ENCODE measurements at places on chromosomes 5 and 9.

GRCh38 chr9:36400332-36401163 lies 479 bp upstream of the RNF38 start:
- DNase-seq, result peak; percentile 81

GRCh38 chr9:94869415-94869843 lies 142.9 kb downstream of the AOPEP start:
- no peak for DNase-seq

GRCh38 chr9:137788561-137789294 lies 88.9 kb upstream of the CACNA1B start:
- DNase-seq, result no peak

DNA sequence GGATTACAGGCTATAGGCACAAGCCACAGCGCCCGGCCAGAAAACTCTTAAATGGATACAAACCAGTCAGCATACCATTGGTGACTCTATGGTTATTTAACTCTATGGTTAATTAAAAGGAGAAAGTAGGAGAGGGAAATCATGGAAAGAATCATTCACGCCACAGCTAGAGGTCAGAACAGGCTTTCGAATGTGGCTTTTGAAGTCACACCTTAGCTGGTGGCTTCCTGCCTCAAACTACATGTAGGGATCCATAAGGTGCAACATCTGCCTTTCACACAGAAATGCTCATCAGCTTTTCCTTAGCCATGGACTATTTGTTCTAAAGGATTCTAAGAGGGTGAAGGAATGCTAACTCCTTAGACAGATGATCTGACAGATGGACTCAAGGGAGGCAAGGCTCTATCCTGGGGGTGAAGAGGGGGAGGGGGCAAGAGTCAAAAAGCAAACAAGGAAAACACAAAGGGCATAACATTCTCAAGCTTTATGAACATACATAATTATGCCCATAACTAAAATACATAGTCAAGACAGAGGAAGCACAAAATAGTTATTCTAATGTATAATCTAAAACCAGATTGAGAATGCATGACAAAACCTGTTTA lies 130.9 kb downstream of the EFNA5 start:
- DNase-seq, result no peak

DNA sequence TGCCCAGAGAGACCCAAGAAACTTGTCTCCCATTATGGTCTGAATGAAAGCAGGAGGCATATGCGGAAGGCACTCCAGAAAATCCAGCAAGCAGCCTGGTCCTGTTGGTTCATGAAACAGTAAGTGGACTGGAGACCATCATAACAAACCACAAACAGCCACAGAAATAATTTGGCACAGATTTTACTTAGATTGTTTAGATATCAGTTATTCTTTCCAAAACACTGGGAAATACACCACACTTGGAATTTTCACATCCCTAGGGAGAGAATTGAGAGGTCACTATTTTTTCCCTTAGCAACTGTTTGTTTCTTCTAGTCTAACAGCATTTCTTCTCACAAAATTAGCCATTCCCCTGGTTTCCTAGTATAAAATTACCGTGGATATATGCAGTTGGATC lies 300.8 kb downstream of the OSTF1 start:
- DNase-seq, result no peak

DNA sequence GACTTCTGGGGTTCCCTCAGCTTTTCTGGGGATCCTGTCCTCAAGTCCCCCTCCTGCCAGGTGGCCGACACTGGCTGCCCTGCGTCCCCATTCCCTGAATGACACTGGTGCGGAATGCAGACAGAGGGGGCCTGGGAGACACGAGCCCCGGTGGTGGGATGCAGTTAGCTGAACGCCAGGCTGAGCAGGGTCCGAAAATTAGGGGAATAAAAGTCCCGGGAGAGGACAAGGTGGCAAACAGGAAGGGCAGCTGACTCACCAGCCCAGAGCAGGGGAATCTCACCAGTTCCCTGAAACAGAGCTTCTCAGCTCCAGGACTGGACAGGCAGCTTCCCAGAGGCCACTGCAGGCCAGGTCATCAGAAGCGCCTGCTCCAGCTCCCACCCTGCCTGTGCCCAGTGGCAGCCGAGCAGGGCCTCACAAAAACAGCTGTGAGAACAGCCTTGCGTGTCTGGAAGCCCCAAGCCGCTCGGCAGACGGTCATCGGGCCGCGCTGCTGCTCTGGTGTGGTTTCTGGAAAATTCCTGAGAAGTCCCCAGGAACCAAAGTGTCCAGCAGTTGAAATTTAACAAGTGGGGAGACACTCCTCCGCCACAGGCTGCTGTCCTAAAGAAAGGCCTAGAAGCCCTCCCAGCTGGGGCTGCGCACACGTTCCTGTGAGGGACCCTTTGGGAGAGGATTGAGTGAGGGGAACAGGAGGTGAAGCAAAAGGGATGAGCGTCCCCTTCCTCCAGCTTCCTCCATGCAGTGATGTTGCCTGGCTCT lies 47.6 kb upstream of the EXOC3 start:
- DNase-seq, result no peak

DNA sequence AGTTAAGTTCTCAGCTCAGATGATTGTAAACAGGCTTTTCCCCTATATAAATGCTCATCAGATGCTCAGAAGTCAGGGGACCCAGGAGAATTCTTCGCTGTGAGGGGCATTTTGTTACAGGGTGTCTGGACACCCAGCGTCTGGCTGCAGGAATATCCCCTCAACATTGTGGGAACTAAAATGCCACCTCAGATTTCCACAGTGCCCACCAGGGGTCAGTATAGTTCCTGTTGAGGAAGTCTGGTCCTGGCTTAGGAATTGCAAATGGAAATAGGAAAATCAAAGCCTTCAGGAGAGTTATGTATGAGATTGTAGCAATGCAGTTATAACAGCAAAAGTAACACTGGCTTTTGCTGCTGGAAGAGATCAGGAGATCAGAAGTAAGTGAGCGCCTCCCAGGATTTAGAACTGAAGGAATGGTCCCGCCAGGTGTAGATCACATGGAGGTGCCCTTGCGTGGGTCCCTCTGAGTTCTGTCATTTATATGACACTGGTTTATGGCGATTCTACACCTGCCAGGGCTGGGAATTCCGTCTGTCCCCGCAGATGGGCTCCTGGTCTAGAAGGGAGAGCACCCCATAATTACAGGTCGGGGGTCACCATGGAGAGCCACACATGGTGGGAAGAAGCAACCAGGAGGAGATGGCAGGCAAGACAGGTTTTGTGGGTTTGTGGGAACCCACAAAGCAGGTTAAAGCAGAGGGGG lies 47.1 kb upstream of the CTSL start:
- DNase-seq, result peak; percentile 80

DNA sequence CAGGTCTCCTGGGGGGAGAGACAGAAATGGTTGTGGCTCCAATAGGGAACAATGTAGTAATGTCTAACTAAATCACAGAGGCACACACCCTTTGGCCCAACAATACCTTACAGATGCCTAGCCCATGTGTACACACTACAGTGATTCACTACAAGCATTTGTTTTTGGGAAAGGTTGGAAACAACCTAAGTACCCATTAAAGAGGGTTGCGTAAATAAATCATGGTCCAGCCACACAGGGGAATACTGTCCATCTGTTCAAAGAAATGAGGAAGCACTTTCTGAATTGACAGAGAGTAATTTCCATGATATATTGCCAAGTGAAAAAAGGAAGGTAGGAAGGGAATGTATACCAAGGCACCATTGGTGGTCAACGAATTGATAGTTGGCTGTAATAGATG lies 22.0 kb upstream of the GTF3C5 start:
- peak; percentile 37 for DNase-seq

- no peak for DNase-seq
These were observed 131.2 kb upstream of the MAP3K1 start for GRCh38 chr5:56684159-56684558.

GRCh38 chr9:35682051-35682450 lies 7.7 kb downstream of the TPM2 start:
- no peak for DNase-seq

GRCh38 chr5:91443761-91444467 lies 60.8 kb upstream of the ARRDC3 start:
- no peak for DNase-seq

DNA sequence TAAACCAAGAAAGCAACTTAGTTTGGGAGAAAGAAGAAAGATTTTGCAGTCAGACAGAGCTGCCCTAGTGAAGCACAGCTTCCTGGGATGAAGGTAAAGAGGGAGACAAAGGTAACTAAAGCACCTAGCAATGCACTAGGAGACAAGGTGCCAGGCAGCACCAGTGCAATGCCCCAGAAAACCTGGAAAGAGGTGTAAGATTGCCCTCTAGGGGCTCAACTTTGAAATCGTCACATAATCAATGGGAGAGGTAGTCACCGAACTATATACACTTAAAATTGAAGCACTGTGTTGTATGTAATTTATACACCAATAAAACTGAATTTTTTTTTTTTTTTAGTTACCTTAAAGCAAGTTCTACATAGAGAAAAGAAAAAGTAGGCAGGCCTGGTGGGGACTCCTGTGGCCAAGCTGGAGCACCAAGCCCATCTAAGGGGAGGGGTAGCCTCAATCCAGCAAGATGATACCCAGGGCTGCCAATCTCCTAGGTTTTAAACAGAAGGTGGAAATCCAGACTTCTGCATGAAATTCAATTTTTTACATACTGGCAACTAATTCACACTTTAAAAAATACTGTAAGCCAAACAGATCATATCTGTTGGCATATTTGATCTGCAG lies 48.2 kb downstream of the CDK5RAP2 start:
- DNase-seq, result peak; percentile 59

DNA sequence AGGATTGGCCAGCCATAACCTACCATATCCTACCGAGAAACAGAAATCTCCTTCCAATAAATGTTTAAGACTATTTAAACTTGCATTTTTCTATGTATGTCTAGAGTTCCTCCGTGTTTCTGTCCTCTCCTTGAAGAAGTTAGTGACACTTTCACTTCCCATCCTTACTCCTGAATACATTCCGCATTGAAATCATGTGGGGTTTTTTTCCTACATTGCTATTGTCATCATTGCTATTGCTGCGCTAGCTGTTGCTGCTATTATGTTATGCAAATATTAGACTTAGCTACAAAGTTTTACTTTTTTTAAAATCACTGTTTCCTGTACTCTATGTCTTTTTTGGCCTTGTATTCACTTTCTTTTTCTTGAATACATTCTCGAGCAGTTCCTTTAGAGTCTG lies 83.3 kb upstream of the NEK6 start:
- DNase-seq, result no peak

DNA sequence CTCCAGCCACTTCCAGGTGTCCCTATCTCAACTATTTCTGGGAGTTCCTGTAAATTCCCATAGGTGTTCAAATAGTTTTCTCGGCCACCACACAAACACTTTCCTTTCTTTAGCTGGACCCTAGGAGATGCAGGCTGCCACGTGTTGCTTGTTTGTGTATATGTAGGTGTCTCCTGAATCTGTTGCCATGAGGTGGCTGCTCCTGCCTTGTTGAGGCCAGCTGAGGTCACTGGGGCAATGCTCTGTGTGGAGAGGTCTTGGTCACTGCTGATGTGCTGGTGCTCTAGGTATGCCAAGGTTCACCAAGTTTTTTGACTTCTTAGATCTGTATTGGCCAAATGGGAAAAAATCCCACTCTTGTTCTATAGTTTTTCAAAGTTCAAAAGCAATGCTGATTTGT lies 132.5 kb upstream of the CHD1 start:
- no peak for DNase-seq

DNA sequence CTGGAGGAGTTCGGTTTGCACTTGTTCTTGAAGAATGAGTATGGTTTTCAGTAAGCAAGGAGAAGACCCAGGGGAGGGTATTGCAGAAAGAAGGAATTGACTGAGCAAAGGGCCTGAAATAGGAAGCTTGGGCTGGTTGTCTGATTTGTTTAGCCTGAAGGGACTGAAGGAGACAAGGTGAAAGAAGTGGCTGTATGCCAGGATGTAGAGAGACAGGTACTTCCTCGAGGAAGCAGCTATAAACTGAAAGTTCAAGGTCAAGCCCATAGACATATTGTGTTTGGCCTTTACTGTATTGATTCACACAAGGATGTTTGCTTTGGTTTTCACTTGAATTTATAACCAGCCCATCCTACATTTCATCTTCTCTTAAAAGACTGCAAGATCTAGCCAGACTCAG lies 183.1 kb downstream of the PALM2AKAP2 start:
- DNase-seq, result no peak

GRCh38 chr5:144004146-144004545 lies 166.3 kb downstream of the YIPF5 start:
- DNase-seq, result no peak

- DNase-seq, result peak; percentile 41
These were observed 12.7 kb downstream of the RLN1 start for GRCh38 chr9:5326893-5327548.

DNA sequence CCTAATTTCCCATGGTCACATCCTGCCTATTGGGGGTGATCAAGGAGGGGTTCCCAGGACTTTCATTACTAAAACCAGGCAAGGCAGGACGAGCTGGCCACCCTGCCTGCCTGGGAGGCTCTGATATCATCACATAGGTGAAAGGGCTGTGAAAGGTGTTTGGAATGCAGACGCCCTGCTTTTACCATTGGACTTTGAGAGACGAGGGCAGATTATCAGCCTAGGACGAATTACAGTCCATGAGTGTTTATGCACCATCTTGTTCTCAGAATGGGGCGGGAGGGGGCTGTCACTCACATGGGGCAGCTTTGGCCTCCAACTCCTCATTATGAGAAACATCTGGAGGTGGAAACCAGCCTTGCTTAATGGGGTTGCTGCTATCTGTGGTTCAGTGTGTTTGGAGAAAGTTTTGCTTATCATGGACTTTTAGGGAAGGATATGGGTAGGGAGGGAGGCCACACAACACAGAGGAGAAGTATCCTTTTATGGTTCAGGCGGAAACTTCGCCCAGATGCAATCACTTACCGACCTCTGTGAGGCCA lies 69.8 kb upstream of the UBTD2 start:
- no peak for DNase-seq

DNA sequence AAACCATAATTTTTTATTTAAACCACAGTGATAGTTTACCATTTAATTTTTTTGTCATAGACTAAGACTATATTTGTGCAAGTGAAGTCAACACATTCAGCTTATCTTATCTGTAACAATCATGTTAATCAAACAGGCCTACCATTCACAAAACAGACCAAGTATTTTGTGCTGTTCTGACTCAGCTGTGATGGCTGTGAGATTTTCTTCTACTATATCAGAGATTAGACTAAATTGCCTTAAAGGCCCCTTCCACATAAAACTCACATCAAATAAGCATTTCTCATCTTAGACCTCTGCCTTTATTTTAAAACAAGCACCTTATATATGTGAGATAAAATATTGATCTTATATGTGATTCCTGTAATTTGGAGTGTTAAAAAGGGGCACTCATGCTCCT lies 13.4 kb downstream of the CCDC152 start:
- DNase-seq, result no peak

GRCh38 chr9:82273121-82273520 lies 284.5 kb downstream of the SPATA31D1 start:
- no peak for DNase-seq
